ENCODE measurements at places on chromosomes 1 and 21.

GRCh38 chr1:214694769-214695168, 91.8 kb downstream of the CENPF start:
- no peak for DNase-seq

DNA sequence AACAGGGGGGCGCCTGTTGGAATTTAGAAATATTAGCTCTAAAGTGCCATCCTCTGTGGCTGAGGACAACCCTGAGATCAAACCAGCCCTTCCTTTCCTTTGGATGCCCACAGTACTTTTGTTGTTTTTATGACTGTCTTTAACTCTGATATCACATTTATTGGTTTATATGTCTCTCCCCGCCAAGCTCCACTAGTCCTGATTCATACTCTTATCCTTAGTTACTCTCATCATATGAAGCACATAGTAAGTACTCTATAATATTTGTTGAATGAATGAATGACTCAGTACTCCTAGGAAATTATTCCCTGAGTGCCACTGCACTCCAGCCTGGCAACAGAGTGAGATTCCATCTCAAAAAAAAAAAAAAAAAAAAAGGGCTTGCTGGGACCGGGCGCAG, 22.6 kb upstream of the NRDC start:
- no peak for DNase-seq

GRCh38 chr1:207006914-207007313, 25.6 kb downstream of the C1orf116 start:
- no peak for DNase-seq

DNA sequence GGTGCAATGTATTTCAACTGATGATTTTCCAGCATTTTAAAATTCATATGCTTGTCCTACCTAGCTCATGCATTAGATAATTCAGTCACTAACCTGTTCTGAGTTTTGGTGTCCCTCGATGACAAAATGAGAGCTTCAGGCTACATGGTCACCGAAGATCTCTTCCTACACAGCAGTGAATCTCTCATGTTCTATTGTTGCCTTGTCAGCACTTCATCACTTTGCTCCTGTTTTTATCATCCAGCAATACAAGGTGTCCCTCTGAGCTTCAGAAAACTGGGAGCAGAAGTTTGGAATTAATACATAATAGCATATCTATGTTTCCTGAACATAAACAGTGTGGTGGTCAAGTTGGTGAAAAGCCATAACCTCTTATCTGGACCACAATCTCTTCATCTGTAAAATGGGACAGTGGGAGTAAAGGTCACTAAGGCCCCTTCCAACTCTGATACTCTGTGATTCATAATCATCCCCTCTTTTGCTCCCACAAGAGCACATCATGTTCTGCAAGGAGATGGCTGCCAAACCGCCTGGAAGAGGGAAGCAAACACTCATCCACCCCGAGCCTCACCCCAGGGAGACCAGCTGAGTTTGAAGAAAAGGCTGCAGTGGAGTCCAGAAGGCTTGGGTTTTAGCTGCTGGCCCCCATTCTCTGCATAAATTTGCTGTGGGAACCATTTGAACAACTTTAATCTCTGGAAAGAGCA, 137.9 kb upstream of the F3 start:
- no peak for DNase-seq

DNA sequence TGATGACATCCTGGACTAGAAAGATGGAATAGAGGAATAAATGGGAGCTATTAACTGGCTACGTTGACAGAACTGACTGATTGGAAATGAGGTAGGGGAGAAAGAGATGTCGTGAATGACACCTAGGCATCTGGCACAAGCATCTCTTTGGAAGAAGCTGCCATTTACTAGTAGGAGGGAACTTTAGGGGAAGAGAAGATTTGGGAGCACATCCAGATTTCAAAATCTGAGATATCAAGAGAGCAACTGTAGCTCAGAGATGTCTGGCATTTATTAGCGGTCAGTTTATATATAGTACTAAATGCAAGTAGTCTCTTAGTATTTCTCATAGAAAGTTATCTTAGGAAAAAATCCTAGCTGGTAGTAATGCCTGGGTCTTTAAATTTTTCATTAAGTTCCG, 131.9 kb upstream of the C1orf105 start:
- no peak for DNase-seq

DNA sequence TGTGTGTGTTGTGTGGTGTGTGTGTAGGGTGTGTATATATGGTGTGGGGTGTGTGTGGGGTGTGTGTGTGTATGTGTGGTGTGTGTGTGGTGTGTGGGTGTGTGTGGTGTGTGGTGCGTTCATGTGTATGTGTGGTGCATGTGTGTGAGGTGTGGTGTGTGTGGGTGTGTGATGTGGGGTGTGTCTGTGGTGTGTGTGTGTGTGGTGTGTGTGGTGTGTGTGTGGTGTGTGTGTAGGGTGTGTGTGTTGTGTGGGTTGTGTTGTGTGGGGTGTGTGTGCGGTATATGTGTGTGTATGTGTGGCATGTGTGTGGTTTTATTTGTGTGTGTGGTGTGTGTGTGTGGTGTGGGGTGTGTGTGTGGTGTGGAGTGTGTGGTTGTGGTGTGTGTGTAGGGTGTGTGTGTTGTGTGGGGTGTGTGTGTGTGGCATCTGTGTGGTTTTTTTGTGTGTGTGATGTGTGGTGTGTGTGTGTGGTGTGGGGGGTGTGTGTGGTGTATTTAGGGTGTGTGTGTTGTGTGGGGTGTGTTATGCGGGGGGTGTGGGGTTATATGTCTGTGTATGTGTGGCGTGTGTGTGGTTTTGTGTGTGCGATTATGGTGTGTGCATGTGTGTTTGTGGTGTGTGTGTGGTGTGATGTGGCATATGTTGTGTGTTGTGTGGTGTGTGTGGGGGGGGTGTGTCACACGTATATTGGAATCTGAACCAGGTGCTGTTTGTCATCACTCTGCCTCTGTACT, 17.1 kb upstream of the ZBTB21 start:
- no peak for DNase-seq

GRCh38 chr21:23218667-23219066, 2220.5 kb downstream of the NCAM2 start:
- no peak for DNase-seq

DNA sequence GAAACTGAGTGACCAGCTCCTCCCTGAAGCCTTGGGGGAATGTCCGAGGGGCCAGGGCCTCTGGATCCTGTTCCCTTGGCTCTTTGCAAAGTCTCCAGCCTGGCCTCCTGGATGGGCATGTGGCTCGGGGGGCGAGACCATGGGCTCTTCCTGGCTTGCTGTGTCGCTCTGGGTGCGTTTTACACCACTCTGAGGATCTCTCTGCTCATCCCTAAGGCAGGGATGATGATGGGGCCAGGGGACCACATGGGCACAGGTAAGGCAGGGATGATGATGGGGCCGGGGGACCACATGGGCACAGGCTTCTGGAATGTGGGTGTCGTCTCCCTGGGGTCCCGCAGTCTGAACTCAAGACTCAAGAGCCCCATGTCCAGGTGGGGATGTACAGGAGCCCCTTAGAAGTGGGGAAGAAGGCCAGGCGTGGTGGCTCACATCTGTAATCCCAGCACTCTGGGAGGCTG, 17.7 kb downstream of the TP73 start:
- DNase-seq, result no peak

GRCh38 chr1:83769594-83770318, 229.2 kb downstream of the TTLL7 start:
- no peak for DNase-seq

GRCh38 chr1:68197891-68198290, 34.4 kb downstream of the WLS start:
- DNase-seq, result no peak

DNA sequence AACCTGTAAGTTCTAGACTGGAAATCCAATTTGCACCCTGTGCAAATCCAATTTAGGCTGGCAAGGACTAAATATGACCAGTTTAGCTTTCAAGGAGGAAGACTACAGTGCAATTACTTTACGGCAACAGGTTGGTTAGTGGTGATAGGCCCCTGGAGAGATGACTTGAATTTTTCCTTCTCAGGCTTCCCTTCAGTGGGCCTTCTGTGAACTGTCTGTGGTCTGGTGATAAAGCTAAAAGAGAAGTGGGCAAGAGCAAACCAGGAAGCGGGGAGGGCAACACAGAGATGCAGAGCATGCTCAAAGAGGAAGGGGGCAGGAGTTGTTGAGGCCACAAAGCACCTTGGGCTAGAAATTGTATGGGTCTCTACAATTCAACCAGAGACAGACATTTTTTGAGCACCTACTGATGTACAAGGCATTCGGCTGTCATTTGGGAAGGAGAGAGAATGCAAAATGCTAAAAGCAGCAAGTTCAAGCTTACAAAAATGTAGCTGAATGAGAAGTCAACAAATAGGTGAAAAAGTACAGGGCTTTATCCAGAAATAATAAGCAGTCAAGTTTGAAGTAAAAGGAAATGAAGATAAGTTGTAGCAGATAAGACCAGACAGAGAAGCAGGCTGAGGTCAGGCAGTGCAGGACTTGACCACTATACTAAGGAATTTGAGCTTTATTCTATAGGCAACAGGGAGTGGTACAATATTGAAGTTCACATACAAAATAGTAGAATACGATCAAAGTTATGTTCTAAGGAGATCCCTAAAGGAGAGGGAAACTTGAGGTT, 23.9 kb downstream of the INPP5B start:
- DNase-seq, result no peak

GRCh38 chr1:86699186-86699585, 5.2 kb upstream of the SH3GLB1 start:
- no peak for DNase-seq

DNA sequence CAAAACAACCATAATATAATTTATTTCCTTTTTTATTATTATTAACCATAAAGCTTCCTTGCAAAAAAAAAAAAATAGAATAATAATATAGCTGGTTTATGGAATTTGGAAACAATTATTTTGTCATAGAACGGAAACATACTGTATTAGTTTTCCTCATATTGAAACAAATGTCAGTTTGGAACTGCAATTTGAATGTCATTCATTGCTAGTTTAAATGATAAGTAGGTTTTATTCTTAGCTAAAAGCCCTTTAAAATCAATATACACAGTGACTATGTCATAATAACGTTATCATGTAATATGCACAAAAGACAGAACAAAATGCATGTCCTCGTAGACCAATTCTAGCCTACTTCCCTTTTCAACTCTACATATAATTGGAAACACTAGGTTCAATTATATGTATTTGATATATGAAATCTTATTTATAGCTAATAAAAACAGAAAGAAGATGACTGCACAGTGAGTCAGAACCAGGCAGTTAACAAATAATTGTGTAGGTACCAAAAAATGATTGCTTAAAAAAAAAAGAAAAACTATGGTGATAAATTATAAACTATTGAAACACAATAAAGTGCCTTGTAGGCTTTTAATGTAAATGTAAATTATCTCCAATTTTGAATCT, 85.2 kb upstream of the EXO1 start:
- DNase-seq, result no peak

DNA sequence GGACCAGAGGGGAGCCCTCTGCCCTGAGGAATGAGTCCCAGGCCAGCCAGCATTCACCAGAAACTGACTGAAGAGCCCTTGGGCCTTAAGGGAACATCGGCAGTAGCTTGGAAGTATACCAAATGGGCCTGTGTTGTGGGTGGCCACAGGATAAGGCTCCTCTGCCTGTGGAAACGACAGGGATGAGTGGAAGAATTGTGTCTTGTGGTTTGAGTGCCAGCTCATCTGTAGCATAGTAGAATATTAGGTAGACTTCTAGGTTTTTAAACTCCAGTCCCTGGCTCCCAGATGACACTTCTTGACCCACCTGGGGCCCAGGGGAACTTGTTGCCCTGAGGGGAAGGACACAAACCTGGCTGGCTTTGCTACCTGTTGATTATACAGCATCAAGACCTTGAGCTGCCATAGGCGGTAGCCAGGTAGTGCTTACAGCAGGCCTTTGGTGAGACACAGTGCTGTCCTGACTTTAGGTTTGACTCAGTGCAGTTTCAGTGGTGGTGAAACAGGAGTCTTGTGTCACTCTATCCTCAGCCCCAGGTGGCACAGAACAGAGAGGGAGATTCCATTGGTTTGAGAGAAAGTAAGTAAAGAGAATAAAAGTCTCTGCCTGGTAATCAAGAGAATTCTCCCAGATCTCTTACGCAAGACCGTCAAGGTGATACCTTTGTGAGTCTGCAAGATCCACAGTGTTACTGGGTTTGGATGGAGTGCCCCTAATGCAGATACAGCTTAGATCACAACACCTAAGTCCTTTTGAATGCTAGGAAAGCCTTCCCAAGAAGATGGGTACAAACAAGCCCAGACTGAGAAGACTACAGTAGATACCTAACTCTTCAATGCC, 50.2 kb downstream of the RABGAP1L start:
- no peak for DNase-seq

GRCh38 chr21:44881198-44881872, 7.8 kb upstream of the PTTG1IP start:
- no peak for DNase-seq

- no peak for DNase-seq
Observed at GRCh38 chr1:232810856-232811255, 5.6 kb downstream of the MAP10 start.

GRCh38 chr1:64147045-64147724, 56.2 kb upstream of the UBE2U start:
- no peak for DNase-seq

DNA sequence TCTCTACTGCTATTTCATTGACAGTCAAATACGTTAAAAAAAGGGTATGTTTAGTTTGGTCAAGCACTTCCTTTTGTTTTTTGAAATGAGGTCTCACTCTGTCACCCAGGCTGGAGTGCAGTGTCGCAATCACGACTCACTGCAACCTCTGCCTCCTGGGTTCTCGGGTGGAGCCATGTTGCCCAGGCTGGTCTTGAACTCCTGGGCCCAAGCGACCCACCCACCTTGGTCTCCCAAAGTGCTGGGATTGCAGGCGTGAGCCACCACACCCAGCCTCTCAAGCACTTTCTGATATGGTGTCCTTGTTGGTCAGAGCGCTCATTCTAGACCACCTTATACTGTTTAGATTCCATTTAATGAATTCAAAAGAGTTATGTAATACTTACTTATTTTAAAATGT, 20.9 kb upstream of the RHBDL2 start:
- no peak for DNase-seq

- no peak for DNase-seq
Observed at GRCh38 chr1:172874950-172875349, 175.8 kb downstream of the TNFSF18 start.

- no peak for DNase-seq
Observed at GRCh38 chr1:246534114-246534513, 27.0 kb upstream of the SMYD3 start.

- DNase-seq, result no peak
Observed at GRCh38 chr1:170126696-170127095, 19.1 kb upstream of the NTMT2 start.

GRCh38 chr1:172323686-172324085, 96.8 kb upstream of the C1orf105 start:
- DNase-seq, result no peak

DNA sequence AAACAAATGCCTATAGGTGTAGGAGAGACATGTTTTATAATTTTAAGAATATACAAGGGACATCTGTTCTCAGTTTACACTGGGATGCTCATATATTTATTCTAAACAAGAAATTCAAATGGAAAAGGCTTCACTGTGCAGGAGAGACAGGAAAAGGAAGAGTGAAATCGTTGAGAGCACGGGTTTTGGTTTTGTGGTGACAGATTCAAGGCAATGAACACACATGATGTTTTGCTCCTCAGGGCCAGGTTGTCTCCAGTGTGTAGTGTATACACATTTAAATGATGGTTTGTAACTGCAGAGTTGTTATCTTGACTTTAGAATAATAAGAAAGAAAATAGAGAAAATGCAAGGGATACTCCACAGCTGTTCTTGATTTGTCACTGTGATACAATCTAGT, 73.7 kb downstream of the S1PR1 start:
- DNase-seq, result no peak

All from NCI-H1048 (cell line).